ENCODE measurements at places on chromosomes 5 and 9. TPM values are rescaled to one million over a fixed set of nuclear protein-coding genes. Genes with fewer than 3 reads are reported as not detected.

- DNase-seq, result no peak
Measured at GRCh38 chr5:139783436-139783965, 12.1 kb upstream of the PSD2 start.

DNA sequence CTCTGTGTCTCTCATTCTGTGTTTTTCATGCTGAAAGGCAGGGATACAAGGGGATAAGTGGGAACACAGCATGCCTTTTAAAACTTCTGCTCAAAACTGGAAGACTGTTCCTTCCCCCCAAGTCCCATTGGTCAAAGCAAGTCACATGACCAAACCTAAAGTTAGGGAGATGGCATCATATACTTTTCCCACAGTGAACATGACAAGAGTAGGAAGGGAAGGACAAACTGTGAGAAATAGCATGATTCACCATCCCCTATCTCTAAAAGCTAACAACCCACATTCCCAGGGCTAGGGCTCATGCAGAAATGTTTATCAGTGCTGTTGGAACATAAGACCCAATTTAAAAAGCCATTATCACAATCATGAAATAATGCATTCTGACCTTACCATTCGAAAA lies 24.2 kb upstream of the SHISAL2B start:
- DNase-seq, result no peak

DNA sequence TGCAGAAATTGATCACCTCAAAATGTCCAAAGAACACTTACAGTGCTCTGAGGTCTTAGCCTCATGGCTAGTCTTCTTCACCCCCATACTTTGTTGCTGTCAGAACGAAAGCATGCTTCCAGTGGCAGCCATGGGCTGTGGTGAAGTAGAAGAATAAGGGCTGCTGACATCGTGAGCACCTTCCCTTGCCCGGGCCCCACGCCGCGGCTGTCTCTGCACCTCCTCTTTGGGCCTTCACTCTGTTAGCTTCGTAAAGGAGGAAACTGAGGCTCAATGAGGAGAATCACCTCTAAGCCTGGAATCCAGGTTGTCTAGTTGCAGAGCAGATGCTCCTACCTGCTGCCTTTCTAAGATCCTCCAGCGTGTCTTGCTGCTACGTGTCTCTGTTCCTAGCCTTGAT lies 139.5 kb upstream of the SLC28A3 start:
- DNase-seq, result no peak

GRCh38 chr9:4997196-4997595 lies 12.1 kb downstream of the JAK2 start:
- DNase-seq, result no peak

DNA sequence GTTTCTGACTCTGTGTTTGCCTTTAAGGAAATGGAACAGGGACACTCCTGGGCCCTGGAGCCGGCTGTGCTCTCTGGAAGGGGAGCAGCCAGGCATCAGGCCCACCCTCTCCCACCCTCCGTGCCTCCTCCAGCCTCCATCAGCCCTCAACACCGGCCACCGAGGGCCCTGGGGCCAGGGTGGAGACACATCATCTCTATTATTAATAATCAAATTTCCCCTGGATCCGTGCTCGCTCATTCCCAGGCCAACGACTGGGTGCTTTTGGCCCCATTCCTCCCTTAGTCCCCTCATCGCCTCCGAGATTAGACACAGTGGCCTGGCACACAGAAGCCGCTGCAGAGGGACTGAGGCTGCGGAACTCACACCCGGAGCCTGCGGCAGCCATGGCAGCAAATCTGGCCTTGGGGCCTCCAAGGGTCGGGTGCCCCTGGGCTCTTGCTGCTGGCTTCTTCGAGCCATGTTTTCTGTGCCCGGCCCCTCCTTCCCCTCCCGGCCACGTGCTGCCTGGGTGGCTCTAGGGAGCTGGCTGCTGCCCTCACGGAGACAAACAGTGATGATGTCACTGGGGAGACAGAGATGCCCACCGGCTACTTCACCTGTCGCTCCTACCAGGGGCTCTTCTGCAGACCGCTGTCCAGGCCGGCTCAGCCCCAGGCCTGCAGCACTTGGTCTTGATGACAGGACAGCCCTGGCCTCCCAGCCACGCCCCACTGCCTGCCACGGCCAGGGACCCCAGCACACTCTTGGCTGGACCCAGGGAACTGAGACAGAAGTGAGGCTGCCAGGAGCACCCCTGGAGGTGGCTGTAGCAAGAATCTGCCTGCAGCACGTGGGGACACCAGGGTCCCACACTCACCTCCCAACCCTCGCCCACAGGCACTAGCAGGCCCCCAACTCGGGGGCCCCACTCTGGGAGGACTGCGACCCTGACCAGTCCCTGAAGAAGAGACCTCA lies 76.6 kb upstream of the PPP1R26 start:
- no peak for DNase-seq

Gene SUSD3
- total RNA-seq, result 4.4 TPM

Gene WNT8A
- total RNA-seq, result not detected

DNA sequence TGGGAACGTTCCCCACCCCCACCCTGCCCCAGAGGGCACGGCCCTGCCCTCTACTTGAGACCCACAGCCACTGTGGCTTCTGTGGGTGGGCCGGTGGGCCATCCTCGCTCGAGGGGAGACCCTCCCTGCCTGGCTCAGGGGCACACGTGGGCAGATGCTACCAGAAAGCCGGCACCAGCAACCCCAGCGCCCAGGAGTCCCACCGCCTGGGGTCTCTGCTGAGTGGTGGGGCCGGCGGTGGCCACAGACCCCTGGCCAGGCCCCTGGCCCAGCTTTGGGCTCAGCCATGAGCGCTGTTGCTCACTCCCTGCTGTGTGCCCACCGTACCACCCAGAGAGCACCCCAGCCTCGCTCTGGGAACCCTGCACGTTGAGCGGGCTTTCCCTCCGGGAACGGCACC lies 16.5 kb upstream of the NRARP start:
- DNase-seq, result peak; percentile 70

DNA sequence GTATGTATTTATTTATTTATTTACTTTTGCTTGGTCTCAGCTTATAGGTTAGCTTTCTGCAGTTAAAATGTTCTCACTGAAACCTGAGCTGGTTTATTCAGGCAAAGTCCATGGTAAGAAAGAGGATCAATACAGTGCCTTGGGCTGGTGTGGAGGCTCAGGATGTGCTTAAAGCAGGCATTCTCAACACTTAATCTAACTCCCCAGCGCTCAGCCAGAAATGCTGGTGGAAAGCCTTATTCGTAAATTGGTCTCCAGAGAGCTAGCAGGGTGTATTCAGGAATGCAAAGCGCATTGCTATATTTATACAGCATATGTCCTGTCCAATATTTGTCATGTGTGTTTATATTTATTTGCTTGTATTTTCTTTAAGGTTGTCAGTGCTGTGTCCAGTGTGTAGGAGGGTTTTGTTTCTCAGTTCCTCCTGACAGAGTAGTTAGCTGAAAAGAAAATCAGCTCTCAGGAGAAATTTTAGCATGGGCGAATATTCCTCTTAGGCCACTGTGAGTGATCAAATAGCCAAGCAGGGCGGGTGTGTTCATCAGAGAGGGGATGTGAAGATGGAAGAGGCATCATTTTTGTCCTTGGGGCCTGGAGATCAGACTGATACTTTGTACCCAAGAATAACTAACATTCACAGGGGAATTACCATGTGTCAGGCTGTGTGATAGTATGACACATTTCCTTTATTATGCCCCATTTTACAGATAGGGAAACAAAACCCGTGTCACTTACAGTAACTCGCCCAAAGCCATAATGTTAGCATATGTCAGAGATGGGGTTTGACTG lies 65.8 kb downstream of the DOCK2 start:
- no peak for DNase-seq

GRCh38 chr5:157596487-157596886 lies 20.9 kb upstream of the ADAM19 start:
- no peak for DNase-seq

Gene CCDC180
- 2.6 TPM for total RNA-seq

- no peak for DNase-seq
Measured at GRCh38 chr5:149239917-149240316, 31.7 kb upstream of the AFAP1L1 start.

DNA sequence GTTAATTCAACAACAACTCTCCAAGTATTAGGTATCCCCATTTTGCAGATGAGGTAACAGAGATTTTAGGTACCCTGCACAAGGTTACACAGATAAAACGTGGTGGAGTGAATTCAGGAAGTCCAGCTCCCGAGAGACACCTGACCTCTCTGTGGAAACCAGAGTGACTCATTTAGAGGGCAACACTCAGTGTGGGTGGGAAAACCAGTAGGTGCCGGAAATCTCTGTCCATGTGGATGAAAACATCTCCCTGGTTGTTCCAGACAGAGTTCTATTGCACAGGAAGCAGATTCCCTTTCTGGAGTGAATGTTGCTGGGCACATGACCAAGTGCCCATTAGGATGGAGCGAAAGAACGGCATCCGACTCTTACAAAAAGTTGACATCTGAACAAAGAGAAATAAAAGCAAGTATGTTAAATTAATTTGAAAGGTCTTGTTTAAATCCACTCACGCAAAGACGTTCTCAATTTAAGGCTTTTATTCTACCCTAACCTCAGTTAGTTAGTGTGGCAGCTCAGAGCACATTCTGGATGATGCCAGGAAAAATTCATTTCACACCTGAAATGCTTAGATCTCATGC lies 391.9 kb upstream of the WWC1 start:
- DNase-seq, result no peak

Gene BHMT2
- 0.42 TPM for total RNA-seq

Gene IFNK
- not detected for total RNA-seq

Gene ADAMTS2
- 2.3 TPM for total RNA-seq

Gene PITX1
- 0.15 TPM for total RNA-seq

- DNase-seq, result no peak
Measured at GRCh38 chr5:43367909-43368669, 44.1 kb downstream of the CCL28 start.

Gene PCDHB7
- total RNA-seq, result 0.49 TPM
